ENCODE measurements at places on chromosomes 7 and 10.

GRCh38 chr10:29306688-29307087, 17.8 kb downstream of the LYZL1 start:
- no peak for DNase-seq

- no peak for DNase-seq
Measured at GRCh38 chr7:9022456-9022855, 589.0 kb downstream of the NXPH1 start.

GRCh38 chr10:12238821-12239220, 42.8 kb downstream of the CDC123 start:
- no peak for DNase-seq

DNA sequence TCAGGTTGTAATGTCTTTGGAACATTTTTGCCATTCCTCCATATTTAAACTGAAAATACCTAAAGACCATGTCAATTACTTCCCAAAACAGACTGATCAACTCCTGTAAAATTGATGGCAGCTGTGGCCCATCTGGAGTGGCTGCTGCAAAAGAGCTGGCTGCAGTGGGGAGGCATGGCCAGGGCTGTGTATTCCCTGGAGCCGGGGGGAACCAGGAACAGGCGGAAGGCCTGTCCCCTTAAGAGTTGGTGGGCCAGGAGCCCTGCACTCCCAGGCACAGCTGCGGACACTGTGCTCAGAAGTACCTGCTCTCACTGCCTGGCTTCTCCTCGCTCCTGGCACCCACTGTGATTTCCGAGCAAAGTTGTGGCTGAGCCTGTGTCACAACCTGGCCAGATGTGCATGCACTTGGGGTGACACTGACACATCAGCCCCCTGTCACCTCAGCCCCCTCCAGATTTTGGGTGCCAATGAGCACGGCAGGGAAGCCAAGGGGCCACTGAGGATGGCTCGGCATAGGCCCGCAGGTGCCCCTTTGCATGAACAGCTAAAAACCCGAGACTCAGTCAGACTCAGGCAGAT, 116.1 kb downstream of the DGKB start:
- DNase-seq, result no peak

DNA sequence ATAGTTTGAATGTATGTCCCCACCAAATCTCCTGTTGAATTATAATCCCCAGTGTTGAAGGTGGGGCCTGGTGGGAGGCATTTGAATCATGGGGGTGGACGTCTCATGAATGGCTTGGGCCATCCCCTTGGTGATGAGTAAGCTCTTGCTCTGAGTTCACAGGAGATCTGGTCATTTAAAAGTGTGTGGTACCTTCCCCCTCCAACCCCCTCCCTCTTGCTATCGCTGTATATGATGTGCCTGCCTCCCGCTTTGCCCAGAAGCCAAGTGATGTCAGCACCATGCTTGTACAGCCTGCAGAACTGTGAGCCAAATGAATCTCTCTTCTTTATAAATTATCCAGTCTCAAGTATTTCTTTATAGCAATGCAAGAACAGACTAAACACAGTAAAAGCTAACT, 103.0 kb downstream of the CNOT4 start:
- no peak for DNase-seq
